BE2C (cell line): ENCODE measurements at places on chromosomes 7 and 10.

DNA sequence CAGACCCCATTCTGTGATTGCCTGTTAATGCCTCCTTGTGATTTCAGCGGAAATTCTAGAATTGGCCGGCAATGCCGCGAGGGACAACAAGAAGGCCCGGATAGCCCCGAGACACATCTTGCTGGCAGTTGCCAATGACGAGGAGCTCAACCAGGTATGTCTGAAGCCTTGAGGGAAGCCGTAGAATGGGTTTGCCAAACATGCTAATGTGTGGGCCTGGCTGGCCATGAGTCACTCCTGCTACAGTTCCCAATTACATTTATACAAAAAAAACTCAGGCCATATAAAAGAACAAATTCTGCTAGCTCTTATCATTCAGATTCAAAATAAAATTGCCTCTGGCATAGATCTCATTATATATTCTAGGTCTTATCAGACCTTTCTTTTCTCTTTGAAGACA, 37.4 kb downstream of the MACROH2A2 start:
- DNase-seq, result no peak

GRCh38 chr7:150949564-150949963, 28.6 kb downstream of the KCNH2 start:
- peak; percentile 84 for DNase-seq

GRCh38 chr7:93902777-93903423, 3.5 kb upstream of the GNGT1 start:
- peak; percentile 17 for DNase-seq

GRCh38 chr10:97781618-97782331, 10.0 kb upstream of the SFRP5 start:
- no peak for DNase-seq
